ENCODE measurements at places on chromosomes 1 and 21.
A peak's percentile ranks its signal among the peaks of the same experiment; 100 is the strongest.

DNA sequence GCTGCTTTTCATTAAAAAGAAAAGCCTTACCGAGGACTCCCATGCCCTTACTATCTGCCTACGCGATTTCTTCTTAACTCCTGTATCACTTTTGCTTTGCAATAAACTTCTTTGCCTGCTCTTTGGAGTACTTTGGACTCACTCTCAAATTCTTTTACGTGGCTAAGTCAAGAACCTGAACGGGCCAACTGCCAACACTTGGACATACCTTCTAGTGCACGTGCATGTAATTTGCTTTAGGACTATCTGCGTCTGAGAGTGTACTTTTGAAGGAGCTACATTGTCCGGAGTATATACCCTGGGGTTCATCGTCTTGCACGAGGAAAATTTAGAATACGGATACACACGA, 3.6 kb upstream of the OTUD3 start:
- no peak for DNase-seq

DNA sequence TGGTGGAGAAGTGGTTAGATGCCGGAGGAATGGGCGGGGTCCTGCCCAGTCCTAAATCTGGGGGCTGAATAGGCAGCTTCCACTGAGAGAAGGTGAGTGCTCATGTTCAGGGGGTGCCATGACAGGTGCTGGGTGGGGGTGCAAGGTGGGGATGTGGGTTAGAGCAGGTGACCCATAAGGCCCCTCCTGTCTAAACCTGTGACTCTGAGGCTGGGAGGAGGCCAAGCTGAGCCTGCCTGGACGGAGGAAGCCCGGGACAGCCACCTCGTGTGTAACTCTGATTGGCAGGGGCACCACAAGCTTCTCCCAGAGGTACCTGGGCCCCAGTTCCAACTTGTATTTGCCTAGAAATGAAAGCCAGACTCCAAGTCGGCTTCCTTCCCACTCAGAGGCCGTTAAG, 10.7 kb downstream of the GPR157 start:
- no peak for DNase-seq

- DNase-seq: no peak
These were observed 11.3 kb upstream of the PDZK1IP1 start for GRCh38 chr1:47201179-47201578.

DNA sequence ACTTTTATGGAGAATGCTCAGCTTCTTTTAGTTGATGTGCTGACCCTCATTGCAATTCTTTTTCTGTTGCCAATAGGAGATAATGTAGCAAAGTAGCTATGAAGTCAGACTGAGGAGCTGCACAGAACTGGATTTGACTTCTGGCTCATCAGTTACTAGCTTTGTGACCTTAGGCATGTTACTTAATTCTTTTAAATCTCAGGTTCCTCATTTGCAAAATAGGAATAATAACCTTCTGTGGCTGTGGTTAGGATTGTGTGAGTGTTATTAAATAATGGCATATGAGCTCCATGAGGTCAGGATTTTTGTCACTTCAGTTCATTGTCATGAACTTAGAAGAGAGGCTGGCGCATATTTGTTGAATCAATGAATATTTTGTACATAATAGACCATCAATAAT, 237.6 kb upstream of the SGIP1 start:
- no peak for DNase-seq

DNA sequence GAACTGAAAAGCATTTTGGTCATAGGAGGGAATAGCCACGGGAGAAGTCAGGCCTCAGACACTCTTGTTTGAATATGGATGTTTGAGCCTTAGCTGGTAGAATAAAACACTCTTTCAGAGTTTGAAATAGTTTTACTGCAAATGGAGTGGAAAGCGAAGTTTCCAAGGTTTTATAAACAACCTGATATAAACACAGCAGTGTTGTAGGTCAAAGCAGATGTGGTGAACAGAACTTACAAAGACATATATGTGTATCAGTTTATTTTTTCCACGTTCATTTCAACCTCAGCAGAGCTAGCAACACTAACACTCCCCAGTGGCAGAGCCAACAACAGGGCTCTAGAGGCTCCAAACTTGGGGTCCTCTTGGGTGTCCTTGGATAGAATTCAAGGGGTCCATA, 89.9 kb downstream of the WLS start:
- no peak for DNase-seq

DNA sequence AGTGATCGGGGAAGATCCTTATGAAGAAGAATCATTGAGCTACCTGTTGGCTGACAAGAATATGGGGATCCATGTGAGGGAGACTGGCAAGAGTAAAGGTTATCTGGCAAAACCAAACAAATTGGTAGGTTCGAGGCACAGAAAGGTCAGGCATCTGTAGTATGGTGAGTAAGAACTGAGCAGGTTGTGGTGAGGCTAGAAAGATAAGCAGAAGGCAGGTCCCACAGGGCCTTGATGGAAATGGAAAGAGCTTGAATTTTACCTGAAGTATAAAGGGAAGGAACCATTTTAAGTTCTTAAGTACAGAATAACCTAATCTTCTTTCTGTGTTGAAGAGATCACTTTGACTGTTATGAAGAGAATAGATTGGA, 11.1 kb downstream of the PTPRC start:
- no peak for DNase-seq

GRCh38 chr21:43290421-43291346, 121.9 kb downstream of the CRYAA start:
- no peak for DNase-seq

GRCh38 chr1:27530192-27530591, 40.2 kb upstream of the WASF2 start:
- no peak for DNase-seq

DNA sequence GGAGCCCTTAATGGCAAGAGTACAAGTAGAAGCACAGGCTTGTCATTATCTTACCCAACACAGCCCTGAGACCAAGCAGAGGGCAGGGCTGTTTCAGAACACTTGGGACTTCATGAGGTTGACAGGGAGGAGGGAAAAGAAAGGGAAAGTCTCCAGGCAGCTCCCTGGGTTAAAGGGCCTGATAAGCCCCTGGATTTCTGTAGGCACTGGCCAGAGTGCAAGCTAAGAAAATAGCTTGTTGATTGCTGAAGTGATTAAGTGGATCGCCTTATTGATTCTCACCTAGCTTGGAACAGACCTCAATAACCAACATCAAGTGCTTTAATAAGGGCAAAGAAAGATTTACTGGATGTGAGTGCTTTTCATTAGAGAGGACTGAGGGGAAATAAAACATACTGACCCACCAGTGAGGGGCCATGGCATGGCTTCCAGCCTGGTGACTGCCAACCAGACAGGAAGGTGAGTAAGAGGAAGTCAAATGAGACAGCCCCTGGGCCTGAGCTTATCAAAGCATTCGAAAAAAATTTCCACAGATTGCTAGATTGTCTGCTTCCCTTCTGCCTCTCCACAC, 121.4 kb upstream of the NFIA start:
- DNase-seq: no peak

DNA sequence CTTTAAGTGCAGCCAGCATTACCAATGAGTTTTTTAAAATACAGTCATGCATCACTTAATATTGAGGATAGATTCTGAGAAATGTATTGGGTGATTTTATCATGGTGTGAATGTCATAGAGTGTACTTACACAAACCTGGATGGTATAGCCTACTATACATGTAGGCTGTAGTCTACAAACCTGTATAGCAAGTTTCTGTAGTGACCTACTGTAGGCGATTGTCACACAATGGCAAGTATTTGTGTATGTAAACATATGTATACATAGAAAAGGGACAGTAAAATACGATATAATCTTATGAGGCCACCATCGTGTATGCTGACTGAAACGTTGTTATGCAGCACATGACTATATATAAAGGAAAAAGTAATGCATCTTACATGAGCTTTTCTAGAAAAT, 48.2 kb downstream of the RPE65 start:
- no peak for DNase-seq

GRCh38 chr1:147586414-147586813, 45.1 kb downstream of the BCL9 start:
- DNase-seq: no peak

DNA sequence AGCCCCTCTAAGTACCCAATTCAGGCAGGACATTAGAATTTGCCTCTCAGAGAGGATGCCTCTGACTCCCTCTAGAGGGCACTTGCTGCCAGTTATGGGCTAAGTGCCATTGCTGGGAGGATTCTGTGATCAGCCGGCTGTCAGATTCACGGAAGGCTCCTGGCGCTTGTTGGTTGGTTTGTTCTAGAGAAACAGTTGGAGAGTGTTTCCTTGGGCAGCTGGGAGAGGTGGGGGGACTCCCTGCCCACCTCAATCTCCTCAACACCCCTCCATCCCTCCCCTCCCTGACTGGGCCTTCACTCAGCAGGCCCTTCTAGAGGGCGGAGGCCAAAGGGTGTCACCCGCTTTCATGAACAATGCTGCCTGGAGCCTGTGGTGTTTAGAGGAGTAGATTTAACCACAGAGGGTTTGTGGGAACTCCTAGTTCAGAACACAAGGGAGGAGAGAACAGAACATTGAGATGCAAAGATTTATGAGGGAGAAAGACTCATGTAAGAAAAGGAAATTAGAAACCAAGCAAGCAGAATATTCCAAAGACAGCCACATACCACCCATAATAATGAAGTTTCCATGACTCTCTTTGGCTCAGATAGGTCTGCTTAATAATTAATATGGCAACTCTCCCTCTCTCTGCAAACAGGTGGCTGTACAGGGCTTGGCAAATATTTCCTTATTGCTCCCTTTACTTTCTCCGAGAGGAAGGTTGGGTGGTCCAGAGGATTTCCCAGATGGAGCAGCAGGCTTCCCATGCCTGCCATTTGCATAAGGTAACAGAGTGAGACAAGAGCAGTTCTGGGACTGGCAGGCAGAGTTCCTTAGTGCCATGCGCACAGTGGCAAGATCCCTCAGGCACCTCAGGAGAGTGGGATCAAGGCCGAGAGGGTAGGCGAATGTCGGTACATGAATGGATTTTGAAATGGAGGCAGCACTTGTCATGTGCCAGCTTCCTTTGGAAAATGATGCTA, 30.0 kb upstream of the ACP6 start:
- DNase-seq: peak; percentile 36

DNA sequence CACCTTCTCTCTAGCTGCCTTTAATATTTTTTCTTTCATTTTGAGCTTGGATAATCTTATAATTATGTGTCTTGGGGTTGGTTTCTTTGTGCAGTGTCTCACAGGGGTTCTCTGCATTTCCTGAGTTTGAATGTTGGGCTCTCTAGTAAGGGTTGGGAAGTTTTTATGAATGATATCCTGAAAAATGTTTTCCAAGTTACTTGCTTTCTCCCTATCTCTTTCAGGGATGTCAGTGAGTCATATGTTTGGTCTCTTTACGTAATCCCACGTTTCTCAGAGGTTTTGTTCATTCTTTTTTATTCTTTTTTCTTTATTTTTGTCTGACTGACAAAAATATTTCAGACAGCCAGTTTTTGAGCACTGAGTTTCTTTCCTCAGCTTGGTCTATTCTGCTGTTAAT, 55.4 kb upstream of the CCDC190 start:
- DNase-seq: no peak

DNA sequence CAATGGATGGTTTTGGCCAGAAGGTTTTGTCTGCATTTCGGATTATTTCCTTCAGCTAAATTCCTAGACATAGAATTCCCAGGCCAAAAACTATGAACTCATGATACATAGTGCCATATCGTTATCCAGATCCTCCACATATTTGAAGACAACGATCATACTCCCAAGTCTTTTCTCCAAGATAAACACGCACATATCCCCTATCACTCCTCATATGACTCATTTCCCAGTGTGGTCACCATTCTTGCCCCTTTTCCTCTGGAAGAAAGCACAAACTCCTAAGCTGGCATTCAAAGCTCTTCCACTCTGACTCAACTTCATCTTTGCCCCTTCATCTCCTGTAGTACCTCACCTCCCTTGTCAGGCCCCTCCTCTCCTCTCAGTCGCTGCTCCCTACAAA, 277.6 kb downstream of the PLPP3 start:
- DNase-seq: no peak

DNA sequence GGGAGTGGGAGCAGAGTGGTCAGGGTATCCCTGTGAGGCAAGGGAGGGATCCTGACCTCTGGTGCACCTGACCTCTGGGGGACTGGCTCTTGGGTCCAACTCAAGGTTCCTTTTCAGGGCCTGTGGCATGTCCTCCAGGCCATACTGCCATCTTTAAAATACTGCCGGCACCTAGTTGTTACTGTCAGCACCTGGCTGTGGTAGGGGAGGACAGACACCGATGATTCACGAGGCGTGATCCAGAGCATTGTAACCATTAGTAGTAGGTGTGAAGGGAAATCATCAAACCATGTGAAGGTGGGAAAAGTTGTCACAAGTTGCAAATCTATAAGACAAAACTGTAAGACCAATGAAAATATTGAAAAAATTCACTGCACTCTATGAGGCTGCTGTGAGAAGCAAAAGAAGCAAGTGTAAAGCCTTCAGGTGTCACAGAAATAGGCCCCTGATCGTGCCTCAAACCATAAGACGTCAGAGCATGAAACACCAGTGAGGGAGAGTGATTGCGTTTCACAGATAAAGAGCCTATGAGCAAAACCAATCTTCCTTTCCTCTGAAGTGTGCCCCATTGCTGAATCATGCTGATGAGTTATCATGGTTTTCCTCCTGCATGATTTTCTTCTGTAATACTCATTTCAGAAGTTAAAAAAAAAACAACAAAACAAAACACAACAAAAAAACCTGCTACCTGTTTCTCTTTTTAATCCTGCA, 55.3 kb downstream of the CDC7 start:
- no peak for DNase-seq

GRCh38 chr21:39710866-39711265, 34.1 kb upstream of the IGSF5 start:
- no peak for DNase-seq

DNA sequence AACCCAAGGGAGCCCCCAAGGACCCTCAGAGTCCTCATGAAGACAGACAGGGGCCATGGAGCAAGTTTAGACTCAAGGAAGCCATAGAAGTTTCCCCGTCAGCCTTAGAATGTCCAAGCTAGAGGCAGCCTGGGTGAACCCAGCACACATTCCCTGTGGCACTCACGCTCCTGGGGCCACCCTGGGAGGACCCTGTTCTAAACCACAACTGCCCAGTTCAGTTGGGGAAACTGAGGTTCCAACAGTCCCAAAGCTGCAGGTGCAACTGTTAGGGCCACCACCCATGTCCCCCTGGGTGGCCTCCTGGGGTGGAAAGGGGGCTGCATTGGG, 9.3 kb downstream of the WNT3A start:
- no peak for DNase-seq

GRCh38 chr21:45748593-45748992, 105.1 kb downstream of the PCBP3 start:
- DNase-seq: no peak

- no peak for DNase-seq
These were observed 18.7 kb downstream of the DUSP10 start for GRCh38 chr1:221723018-221723847.

- DNase-seq: no peak
These were observed 198.4 kb downstream of the VAV3 start for GRCh38 chr1:107766533-107766932.

- no peak for DNase-seq
These were observed 20.9 kb downstream of the ERICH3 start for GRCh38 chr1:74652711-74653139.

DNA sequence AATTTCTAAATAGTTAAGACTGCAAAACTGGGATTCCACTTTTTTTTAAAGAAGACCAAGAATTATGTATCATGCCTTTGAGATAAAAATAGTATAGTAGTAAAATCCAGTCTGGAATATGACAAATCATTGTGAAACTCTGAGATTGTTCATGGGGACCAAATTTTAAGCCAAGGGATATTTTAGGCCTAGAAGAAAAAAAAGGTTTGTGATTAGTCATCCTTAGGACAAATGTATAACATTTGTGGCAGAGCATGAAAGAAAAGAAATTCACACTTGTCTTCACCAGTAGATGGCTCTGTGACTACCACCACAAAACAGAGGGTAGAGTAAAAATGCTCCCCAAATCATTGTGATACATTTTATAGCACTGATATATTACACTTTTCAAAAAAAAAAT, 226.1 kb downstream of the KCTD3 start:
- no peak for DNase-seq

GRCh38 chr21:25171438-25171837, 435.8 kb downstream of the MRPL39 start:
- DNase-seq: no peak
